ENCODE measurements at places on chromosomes 7 and 10.

DNA sequence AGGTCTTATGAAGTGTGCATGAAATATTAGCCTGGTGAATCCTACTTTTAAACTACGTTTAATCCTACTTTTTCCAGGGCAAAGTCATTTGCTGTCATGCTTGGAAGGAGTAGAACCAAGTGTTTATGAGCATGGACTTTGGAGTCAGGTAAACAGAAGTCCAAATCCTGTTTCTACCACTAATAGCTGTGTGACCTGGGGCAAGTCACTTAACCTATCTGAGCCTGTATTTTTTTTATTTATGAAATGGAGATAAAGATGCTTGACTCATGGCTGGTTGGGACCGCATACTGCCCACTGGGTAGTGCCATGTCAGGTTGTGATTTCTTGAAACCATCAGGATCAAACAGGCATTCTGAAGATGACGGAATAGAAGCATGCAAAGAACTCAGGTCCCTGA lies 249.6 kb downstream of the BAMBI start:
- DNase-seq: no peak

- no peak for DNase-seq
These were observed 12.0 kb downstream of the PLEKHA1 start for GRCh38 chr10:122386514-122386913.

- no peak for DNase-seq
These were observed 44.4 kb downstream of the MCU start for GRCh38 chr10:72736176-72736827.

DNA sequence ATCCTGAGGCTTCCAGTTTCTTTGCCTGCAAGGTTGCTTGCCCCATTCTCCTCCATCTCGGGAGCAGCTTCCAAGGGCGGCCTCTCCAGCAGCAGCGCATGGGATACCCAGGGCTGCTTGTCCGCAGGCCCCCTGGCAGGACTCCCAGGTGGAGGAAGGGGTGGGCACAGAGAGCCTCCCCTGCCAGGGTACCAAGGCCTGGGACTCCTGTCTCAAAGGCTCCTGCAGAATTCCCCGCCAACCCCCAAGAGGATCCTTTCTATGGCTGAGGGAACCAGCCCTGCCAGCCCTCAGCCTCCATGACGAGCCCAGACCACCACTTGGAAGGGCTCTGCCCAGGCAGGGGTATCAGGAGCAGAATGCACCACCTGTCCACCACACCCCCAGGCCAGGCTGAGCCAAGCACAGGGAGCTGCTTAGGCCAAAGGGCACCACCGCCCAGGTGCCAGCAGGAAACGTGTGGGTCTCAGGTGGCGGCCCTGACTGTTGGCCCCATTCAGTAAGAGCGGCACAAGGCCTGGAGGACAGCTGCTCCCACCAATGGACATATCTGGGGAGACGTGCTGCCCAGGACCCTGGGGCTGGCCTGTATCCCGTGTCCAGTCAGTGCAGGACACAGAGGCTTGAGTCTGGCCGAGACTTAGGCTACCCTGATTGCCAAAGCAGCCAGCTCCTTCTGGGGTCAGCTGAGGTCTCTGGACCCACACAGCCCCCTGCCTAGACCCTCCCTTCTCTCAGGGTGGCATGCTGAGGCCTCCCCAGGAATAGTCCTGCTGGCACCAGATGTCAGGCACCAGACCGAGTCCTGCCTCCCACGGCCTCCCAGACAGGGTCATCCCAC lies 33.8 kb upstream of the INPP5A start:
- DNase-seq: no peak

GRCh38 chr10:80204677-80205476 lies 460 bp downstream of the ANXA11 start:
- no peak for DNase-seq

GRCh38 chr10:63987212-63987611 lies 466.0 kb downstream of the REEP3 start:
- no peak for DNase-seq
